Stimulated activated CD4-positive, alpha-beta T cell treated with anti-CD3 and anti-CD28 coated beads, Interleukin-4, amount 100 ng/mL, for 1 hour (primary cell): ENCODE measurements at places on chromosomes 12 and 14.

GRCh38 chr12:67096533-67097318 is 172.4 kb upstream of the CAND1 start:
- DNase-seq, result no peak

DNA sequence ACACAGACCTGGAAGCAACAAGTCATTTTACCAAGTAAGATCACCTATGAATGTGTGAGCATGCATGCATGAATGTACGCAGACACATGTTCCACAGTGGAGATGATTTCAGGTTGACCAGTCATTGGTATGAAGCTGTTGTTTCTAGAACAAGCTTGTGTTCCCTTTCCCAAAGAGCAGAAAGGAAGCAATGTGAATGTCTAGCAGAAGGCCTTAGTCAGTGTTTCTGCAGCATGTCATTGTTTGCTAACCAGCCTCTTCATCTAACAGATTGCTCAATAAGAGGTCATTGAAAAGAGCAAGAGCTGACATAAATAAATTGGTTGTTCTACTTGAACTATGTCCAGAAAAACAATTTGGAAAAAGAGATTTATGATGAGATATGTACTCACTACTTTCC is 191.4 kb downstream of the PLCZ1 start:
- DNase-seq, result no peak

DNA sequence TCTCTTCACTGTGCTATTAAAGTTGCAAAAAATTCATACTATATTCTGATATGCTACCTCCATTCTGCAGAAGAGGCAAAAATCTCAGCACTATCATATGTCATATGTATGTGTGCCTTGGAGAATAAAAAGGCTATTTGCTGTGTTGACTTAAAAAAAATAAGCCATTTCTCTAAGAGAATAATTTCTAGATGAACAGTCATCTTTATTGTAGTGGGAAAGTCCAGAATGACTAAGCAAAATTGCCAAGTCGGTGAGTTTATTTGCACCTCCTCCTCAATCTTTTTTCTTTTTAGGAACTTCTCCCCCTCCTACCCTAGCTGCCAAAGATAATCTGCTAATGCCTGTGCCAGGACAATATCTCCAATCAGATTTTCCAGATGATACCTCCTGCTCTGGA is 353.8 kb upstream of the FAR2 start:
- no peak for DNase-seq

- no peak for DNase-seq
Measured at GRCh38 chr12:110498984-110499706, 2.8 kb downstream of the VPS29 start.

DNA sequence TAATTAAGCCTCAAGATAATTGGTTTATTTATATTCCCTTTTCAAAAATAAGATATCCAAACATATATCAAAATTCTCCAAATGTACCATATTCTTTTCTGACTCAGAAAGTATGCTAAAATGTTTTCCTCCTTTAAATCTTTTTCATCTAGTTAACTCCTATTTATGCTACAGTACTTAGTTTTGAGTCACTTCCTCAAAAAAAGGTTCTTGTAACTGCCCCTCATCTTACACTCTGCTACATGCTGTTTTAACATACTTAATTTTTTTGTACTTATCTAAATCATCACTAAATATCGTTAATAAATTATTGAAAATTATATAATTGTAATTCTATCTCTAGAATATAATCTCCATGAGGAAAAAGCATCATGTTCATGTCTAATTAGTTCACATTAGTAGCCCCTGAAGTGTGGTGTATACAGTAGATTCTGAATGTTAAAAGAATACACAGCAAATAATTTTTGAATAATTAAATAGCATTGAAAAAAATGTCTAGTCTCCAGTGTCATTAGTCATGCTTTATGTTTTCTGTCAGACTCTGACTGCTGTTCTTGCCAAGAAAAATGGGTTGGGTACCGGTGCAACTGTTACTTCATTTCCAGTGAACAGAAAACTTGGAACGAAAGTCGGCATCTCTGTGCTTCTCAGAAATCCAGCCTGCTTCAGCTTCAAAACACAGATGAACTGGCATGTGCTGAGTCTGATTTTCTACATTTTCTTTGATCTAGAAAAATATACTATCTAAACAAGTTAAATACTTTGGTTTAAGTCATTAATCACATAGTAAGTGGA is 3.5 kb downstream of the KLRD1 start:
- DNase-seq, result no peak

- DNase-seq, result no peak
Measured at GRCh38 chr12:132603240-132604150, 6.9 kb downstream of the LRCOL1 start.

DNA sequence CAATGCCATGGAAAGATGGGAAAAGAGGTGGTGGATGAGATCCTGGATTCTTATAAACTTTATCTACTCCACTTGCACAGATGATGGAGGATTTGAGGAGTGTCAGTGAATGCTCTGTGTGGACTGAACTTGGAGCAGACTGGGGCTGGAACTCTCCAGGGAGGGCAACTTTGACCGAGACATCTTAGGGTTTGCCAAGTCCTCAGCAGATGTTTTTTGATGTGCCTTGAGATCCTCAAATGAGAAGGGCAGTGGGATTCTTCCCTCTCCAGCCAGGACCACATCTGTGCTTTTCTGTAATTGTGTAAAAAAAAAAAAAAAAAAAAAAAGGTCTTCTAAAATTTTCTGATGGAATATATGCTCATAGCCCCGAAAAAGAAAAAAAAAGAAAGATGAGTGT is 23.0 kb upstream of the MYL2 start:
- DNase-seq, result no peak
